ENCODE measurements at places on chromosomes 3 and 15.

- no peak for DNase-seq
Observed at GRCh38 chr3:155418407-155418806, 124.9 kb upstream of the STRIT1 start.

- DNase-seq, result no peak
Observed at GRCh38 chr3:69178082-69178481, 55.7 kb upstream of the LMOD3 start.

DNA sequence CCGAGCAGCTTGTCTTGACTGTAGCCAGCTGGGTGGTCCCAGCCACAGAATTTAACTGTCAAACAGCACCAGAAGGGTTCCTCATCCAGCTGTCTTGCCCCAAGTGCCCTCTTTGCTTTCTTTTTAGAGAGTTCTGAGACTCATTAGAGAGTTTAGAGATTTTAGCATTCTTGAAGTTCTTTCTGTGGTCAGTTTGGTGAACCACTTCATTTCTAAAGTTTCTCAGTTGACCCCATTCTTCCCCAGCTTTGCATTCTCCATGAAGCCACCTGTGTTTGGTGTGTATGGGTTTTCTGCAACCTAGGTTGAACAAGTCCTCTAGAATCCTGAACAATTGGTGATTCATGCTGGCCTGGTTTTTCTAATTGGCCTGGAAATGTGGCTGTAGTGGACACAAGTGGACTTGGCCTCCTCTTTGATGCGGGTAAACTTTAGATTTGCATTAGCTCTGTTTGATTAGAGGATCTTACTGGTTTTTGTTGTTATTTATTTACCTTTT, 33.7 kb downstream of the FLNB start:
- no peak for DNase-seq

GRCh38 chr3:93867425-93867824, 106.3 kb downstream of the PROS1 start:
- no peak for DNase-seq

GRCh38 chr15:43943511-43943910, 116.7 kb downstream of the WDR76 start:
- no peak for DNase-seq

DNA sequence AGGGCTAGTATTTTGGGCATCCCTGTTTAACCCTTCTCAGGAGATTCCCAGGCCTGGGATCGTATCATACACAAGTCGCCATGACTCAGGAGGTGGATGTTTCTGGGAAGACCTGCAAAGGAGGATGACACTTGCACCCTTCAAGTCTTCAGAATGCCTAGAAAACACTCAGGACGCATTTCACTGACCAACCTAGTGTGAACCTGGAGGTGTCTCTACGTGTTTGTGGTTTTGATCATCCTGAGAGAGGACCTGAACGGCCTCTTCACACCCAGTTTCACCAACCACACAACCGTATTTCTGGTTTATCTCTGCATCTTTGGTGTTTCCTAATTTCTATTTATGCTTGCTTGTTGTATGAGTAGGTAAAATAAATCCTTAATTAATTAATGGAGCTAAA, 2.8 kb upstream of the CLDND1 start:
- DNase-seq, result no peak

DNA sequence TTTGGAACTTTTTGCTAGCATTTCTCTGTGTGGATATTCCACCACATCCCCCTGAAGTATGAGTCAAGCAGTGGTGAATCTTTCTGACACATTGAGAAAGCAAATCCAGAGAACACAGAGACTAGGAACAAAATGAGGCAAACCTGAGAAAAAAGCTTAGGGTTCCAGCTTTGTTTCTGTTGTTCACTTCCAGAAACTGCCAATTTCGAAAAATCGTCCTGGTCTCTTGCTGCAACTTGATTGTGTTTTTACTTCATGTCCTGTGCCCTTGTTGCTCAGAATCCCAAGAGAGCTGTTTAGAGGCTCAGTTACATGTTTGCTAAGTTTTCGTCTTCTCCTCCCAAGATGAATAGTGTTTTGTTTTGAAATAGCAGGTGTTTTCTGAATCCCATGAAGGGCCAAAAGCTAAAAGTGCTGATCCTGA, 13.7 kb downstream of the MAP2K1 start:
- no peak for DNase-seq

GRCh38 chr3:107753494-107753893, 230.7 kb downstream of the BBX start:
- DNase-seq, result no peak

GRCh38 chr3:196774848-196775422, 35.3 kb downstream of the PAK2 start:
- DNase-seq, result no peak

DNA sequence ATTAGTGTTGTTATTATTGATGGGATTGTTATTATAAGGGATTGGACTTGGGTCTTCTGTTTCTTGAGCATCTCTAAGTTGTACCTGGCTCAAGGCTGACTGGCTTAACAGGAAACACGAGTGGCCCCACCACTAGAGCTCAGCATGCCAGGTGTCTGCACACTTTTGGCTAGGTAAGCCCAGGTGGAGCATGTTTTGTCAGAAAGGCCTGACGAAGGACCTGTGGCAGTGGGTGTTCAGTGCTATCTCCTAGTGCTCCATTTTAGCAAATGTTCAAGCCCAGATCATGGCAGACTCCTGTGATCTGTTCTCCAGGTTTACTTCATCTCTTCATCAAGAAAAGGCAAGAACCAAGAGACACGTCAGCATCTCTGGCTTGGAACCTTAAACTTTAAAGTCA, 3.4 kb downstream of the MAP2K5 start:
- DNase-seq, result no peak

GRCh38 chr3:157713101-157713500, 209.9 kb upstream of the VEPH1 start:
- DNase-seq, result no peak

- DNase-seq, result no peak
Observed at GRCh38 chr3:24019585-24019984, 74.5 kb downstream of the NR1D2 start.

DNA sequence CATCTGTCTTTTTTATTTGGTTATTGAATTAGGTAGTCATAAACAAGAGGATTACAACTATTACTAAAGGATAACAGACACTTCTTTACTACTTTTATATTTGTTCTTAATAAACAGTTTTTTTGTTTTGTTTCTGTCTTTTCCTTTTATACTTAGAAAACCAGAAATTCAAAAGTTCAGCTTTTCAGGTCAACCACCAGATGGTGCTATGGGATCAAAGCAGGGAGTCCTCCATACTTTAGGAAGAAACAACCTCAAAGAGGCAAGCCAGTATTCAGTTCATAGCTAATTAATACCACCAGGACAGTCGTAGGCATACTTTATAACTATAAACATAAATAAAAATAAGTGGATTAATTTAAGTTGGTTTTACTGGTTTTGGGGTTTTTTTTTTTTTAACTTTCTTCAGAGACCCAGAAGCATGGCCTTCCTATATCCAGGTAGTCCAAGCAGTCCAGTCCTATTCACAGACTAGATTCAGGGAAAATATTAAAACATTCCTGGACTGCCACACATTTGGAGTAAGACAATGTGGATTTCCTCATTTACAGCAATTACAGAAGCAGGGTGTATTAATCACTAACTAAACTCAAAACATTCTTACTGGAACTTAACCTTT, 16.0 kb upstream of the EID1 start:
- no peak for DNase-seq

GRCh38 chr3:189361103-189361835, 189.5 kb downstream of the TPRG1 start:
- no peak for DNase-seq

- DNase-seq, result no peak
Observed at GRCh38 chr3:122415104-122415744, 638 bp downstream of the WDR5B start.

DNA sequence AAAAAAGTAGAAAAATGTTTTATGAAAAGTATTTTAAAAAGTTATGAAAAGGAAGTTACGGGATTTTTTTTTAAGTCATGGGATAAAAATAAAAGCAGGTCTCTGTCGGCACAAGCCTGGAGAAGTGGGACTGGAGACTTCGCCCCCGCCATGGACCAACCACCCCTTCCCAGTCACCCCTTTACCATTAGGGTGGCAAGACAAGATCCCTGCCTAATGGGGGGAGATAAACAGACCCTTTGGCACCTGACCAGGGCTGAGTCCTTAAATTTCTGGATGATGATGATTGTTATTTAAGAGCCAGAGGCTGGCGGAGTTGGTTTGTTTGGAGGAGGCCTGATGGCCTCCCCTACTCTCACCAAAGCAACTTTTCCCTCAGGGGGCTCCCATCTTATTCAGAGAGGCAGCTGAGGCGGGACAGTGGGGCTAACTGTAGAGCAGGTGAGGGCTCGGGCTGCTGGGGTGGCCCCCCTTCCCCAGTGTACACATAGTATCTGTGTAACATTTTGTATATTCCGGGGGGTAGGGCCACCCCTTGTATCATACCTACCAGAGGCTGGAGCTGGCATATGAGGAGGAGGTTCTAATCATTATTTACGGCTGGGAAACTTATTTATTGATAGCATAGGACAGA, 74.0 kb downstream of the ADAMTS7 start:
- DNase-seq, result no peak

DNA sequence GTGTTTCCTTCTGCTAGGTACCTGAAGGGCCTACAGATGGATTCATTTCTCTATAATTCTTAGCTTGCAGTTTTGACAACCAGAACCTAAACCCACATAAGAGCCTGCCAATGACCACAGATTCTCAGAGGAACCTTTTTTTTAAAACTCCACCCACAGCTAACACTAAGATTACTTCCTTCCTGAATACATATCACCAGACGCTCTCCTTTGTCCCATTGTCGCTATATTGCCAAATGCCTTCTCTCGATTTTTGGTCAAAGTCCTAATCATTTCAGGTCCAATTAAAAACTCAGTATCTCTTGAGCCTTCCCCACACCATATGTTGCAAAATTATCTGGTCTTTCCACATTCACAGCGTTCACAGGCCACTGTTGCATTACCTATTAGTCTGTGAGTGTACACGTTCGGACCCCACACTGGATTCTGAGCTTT, 12.4 kb downstream of the ZNF710 start:
- no peak for DNase-seq

DNA sequence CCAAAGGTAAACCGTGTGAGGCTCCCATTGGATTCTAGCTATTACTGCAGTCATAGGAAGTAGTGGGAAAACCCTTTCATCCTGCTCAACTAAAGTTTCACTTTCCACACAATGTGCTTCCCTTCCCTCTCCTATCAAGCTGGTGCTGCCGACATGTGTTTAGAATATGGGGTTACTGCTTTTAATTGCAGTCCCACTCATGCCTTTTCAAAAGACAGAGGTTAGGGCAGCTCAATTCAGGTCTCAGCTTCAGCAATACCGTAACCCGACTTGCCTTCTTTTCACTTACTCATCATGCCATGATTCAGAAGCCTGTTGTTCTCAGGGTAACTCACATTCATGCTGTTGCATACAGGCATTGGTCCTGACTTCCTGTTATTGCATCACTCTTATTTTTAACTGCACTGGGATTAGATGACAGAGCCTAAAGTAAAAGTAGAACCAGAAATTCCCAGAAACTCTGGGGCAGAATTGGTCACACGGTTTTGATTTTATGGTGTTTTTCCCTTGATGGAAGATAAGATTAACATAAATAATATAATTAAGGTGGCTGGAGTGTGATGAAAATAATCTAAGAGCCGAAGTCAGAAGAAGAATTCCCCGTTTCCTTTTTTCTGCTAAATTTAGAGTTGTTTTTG, 45.7 kb downstream of the C2CD4B start:
- DNase-seq, result no peak

DNA sequence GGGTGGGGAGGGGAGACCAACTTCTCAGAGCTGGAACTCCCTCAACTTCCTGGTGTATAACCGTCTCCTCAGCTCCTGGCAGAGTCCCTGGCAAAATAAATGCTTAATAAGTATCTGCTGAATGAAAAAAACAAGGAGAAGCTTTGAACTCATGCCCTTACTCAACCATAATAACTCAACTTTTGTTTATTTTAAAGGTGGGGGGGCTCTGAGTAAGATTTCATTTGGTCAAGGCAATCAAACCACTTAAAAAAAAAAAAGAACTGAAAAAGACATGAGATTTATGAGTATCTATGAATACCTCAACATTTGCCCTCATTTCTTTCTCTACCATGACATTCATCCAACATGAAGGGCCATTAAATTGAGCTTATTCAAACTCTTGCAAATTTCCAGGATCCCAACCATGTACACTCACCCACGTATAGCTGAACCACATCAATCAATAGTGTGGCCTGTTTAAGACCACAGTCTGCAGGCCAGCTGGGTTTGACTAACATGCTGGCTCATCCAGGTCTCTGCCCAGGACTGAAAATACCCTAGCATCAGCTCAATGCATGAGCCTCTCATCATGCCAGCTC, 157.9 kb downstream of the FOXP1 start:
- DNase-seq, result no peak

GRCh38 chr3:125695688-125696087, 100.4 kb upstream of the OSBPL11 start:
- no peak for DNase-seq

DNA sequence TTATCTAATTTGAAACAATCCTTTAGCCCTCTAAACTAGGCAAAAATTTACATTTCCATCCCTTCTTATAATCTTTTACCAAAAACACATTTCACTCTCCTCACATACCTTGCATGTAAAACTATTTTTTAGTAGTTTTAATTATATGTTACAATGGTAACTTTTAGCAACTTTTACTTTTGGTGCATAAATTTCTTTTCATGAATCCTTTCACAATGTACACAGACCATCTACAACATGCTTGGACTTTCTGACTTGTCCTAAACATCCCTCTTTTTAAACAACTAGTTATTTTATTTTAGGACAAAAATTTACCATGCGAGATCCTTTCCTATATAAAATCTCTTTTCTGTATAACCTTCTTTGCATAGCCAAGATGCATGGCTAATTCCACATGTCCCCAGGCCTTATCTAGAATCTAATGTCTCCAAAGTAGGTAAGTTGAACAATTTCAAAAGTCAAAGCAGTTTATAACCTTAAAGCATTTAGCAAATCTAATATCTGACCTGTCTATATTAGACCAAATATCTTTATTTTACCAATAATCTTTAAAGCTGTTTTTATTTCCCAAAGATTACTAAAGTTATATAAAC, 14.4 kb upstream of the ALDH1L1 start:
- DNase-seq, result no peak

DNA sequence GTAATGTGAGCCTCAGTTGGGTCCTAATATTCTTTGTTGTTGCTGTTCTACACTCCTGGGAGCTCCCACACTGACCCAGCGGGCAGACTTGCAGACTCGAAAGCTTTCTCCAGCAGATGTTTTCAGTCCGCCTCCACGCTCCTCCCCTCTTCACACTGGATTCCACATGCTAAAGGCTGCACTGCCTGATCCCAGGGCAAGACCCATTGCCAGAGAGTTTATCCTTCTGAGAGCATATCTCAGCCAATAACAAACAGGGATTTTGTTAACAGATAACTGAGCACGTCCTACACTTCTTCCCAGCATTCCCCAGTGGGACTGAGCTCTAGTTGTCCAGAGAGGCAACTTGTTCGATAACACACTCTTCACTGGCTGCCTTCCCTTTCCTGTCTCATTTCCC, 8.0 kb upstream of the COL6A6 start:
- no peak for DNase-seq

DNA sequence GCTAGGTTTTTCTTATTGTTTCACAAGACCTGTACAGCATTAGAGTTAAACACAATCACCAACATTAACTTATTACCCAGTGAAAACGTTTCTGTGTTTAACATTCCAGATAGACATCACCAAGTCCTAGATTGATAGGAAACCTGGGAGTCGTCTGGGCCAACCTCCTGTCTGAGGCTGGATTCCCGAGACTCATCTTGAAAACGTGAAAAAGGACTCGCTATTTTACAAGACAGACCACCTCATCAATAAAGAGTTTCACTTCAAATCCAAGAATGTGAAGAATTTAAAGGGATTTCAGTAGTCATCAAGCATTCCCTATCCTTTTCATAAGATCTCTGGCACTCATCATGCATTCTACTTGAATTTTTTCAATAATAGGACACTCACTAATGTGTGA, 626.6 kb downstream of the MCTP2 start:
- no peak for DNase-seq
